ENCODE measurements at places on chromosomes 12 and 14. TPM values are rescaled to one million over a fixed set of nuclear protein-coding genes. Genes with fewer than 3 reads are reported as not detected.

DNA sequence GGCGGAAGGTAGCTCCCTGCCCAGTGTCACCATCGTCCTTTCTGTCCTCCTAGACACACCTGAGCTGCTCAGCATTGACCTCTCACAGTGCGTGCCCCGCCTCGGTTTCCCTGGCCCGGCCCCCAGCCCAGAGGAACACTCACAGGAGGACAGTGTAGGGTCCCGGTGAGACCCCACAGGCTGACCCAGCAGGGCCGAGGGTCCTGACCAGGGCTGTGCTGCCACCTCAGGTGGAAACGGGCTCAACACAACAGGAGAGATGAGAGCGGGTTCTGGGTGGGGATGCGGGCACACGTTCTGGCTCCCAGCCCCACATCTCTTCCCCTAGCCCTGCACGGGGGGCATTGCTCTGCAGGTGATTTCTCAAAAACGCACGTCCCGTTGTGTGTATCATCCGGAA is 98.1 kb downstream of the PIWIL1 start:
- DNase-seq: no peak

GRCh38 chr12:46071335-46071734 is 81.0 kb upstream of the SCAF11 start:
- DNase-seq: no peak

- DNase-seq: no peak
Measured at GRCh38 chr12:92511786-92512185, 191.0 kb upstream of the PLEKHG7 start.

DNA sequence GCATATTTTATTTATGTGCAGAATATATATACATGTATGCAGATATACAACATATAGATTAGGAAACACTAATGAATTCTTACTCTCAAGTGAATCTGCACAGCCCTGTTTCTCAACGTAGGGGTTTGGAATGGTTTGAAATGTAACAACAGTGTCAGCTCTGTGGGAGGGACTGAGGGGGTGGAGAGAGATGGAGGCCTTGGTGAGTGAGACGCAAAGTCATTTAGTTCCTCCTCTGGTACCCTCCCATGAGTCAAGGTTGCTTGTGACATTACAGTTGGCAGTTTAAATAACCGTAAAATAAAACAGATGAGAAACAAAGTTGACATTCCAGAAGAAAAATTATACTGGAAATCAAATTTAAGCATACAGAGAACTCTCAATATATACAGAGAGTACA is 313.0 kb upstream of the PRKD1 start:
- DNase-seq: no peak

Gene ARL1
- polyA plus RNA-seq: 126 TPM

Gene KLRC4
- polyA plus RNA-seq: 0.06 TPM

Gene CLEC4D
- polyA plus RNA-seq: 0.29 TPM

Data from right renal pelvis (tissue), 4 donors.